Activated naive CD4-positive, alpha-beta T cell (primary cell): ENCODE measurements at places on chromosomes 1 and 21.

- no peak for DNase-seq
Observed at GRCh38 chr1:56248138-56248537, 331.2 kb downstream of the PLPP3 start.

DNA sequence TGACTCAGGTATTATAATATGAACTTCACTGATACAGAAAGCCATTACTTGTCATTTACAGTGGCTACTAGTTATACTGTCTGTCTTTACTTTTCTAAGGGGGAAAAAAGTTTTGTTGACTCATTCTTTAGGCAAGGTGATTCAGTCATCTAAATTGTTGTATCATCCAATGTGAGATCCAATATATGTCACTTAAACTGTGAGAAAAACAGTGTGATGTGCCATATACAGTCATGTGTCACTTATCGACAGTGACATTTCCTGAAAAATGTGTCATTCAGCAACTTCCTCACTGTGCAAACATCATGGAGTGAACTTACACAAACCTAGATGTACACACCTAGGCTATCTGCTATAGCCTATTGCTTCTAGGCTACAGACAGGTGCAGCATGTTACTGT is 57.6 kb downstream of the KCNK2 start:
- no peak for DNase-seq

- no peak for DNase-seq
Observed at GRCh38 chr21:35314857-35315582, 265.9 kb upstream of the RUNX1 start.

DNA sequence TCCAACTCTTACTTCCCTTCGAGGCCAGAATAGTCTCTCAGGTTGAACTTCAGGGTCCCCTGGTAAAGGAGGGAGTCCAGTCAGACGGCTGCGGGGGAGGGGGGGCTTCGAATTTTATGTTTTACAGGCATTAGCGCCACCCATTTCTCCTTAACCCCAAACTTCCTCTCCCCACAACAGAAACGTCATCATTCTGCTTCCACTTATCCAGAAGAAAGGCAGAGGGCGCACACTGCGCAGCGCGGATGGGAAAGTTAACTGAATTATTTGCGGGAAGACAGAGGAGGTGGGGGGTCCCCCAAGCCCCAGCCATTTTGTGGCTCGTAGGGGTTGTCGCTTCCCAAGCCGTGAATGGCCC is 529 bp upstream of the PRMT2 start:
- DNase-seq: no peak

GRCh38 chr21:36976882-36977651 is 10.6 kb upstream of the HLCS start:
- DNase-seq: no peak

- DNase-seq: no peak
Observed at GRCh38 chr1:6880951-6881690, 95.9 kb downstream of the CAMTA1 start.

DNA sequence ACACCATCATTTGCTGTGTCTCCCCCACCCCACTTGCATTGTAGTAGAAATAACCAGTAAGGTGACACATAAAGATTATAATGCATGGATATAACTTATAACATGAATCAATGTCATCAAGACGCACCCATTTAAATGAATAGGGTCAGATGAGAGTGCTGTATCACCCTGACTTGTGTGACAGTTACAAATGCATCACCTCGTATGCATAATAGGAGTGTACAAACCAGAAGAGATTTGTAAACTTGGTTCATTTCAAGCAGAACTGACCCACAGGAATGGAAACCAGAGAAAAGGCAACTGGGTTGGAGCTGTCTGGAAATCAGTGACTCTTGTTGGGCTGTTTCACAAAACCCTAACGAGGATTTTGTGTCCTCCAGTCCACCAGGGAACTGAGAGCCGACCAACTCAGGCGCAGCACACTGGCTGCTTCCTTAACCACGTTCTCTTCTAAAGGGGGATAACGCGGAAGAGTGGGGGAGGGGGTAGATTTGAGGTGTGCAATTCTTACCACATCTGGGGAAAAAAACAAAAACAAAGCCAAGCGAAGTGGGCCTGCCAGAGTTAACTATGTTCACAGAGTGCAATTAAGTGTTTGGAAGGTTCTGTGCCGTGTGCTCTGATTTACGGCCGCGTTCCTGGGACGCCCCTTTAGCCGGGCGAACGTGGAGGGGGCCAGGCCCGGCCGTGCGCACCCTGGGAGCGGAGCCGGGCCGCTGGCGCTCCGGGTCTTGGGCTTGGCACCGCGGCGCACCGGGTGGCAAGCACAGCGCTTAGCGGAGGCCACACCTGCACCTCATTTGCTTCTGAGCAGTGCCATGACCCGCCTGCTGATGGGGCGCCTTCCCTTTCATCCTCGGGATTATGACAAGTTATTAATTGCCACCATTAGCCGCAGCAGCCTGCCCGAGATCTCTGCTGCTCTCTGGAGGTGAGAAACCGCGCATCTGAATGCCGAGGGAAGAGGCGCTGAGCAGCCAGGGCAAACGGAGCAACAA is 248.8 kb upstream of the FOXD3 start:
- no peak for DNase-seq

- no peak for DNase-seq
Observed at GRCh38 chr1:169802888-169803287, 8.2 kb upstream of the METTL18 start.

DNA sequence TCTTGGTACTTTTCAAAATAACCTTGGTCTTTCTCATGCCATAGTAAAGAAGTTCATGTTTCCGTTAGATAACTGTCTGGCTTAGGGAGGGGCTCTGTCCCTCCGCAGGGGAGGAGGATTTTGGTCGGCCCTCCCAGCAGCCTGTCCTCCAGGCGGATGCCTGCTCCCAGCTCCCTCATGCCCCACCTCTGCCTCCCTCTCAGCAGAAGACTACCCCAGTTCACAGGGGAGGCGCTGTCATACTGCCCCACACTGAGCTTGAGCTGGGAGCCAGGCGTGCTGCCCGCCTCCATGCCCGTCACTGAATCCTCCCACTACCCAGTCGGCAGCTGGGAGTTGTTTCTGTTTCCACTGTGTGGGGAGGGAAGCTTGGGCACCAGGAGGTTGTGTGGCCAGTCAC is 127.3 kb downstream of the CAMTA1 start:
- DNase-seq: no peak

DNA sequence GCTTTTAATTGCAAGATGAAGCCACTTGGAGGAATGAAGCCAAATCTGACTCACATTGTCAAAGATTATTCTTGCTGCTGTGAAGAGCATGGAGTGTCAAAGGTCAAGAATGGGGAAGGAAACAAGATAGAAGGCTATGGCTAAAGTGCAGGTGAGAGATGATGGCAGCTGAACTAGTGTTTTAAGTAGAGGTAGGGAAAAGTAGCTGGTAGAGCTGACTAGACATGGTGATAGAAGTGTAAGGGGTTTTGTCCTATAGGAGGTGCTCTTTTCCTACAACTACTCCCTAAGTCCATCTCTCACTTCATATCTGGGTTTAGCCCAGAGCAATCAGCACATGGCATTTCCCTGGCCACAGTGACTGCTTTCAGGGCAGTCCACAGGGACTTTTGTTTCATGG is 11.8 kb downstream of the UBE2T start:
- no peak for DNase-seq

- DNase-seq: no peak
Observed at GRCh38 chr1:115040501-115040900, 10.9 kb downstream of the TSHB start.

DNA sequence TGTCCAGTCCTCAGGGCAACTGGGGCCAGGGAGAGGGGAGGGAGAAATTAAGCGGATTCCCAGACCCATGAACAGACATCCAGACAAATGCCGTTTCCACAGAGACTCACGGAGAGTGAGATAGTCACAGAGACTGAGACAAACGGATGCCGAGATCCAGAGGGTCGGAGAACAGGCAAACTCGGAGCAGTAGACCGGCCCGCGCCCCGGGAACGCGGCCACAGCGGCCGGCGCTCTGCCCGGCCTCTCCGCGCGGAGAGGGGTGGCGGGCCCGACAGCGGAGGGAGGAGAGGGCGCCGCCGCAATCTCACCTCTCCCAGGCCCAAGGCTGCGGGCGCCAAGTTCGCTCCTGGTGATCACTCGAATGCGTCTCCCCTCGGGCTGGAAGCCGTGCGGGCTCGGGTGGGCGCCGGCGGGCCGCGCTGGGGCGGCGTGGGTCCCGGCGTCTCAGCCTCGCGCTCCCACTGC is 831 bp upstream of the FOXD2 start:
- no peak for DNase-seq

GRCh38 chr1:210700083-210700482 is 371.4 kb downstream of the HHAT start:
- DNase-seq: no peak

GRCh38 chr1:233600488-233600887 is 13.4 kb upstream of the KCNK1 start:
- DNase-seq: no peak

GRCh38 chr1:25808481-25809244 is 8.7 kb downstream of the SELENON start:
- no peak for DNase-seq

DNA sequence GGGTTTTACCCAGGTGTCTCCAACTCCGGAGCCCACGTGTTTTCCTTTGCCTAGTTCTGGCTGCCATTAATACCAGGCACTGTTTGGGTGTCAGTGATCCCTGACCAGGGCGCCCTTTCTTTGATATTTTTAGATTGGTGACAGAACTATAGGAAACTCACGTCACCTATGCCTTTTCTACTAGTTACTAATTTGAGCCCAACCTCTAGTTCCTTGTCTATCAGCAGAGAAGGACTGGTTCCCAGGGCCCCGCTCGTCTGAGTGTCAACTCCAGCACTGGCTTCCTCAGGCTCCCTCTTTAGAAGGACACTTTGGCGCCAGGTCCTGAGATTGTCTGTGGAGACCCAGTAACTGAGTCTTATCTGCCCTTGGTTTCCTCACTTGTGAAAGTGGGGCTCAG is 9.4 kb downstream of the MFN2 start:
- no peak for DNase-seq

DNA sequence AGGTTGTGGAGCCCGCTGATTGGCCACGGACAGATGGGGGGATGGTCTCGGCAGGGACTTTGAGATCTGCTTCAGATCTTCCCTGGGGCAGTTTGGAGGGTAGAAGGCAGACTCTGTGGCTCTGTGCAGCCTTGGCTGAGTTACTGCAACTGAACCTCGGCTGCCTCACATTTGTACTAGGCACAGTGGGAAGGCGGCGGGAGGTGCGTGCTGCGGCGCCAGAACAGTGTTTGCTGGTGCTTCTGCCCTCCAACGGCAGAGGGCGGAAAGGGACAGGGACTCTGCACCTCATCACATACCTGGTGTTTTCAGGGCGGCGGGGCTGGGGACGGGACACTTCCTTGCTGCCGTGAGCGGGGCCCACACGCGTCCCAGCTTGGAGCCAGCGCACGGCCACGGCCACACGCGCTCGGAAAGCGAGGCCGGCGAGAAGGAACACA is 26.2 kb downstream of the SLC66A1 start:
- no peak for DNase-seq

DNA sequence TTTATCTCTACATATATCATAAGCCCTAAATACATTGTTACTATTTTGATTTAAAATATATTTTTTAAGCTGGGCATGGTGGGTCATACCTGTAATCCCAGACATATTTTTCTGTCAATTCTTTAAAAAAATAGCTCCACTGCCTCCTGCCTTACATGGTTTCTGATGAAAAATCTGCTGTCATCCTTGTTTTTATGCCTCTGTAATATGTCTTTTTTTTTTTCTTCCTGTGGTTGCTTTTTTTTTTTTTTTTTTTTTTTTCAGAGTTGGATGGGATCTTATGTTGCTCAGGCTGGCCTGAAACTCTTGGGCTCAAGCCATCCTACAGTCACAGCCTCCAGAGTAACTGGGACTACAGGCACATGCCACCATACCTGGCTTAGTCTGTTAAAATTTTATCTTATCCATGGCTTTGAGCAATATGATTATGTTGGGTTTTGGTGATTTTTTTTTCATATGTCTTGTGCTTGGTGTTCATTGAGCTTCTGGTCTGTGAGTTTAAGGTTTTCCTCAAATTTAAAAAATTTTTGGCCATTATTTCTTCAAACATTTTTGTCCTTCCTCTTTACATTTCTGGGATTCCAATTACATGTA is 12.4 kb upstream of the EDARADD start:
- DNase-seq: no peak

GRCh38 chr1:51454554-51454953 is 64.5 kb downstream of the EPS15 start:
- DNase-seq: no peak

GRCh38 chr1:168321945-168322344 is 41.3 kb downstream of the TBX19 start:
- DNase-seq: no peak

- no peak for DNase-seq
Observed at GRCh38 chr1:207969528-207969927, 58.6 kb upstream of the CD34 start.

DNA sequence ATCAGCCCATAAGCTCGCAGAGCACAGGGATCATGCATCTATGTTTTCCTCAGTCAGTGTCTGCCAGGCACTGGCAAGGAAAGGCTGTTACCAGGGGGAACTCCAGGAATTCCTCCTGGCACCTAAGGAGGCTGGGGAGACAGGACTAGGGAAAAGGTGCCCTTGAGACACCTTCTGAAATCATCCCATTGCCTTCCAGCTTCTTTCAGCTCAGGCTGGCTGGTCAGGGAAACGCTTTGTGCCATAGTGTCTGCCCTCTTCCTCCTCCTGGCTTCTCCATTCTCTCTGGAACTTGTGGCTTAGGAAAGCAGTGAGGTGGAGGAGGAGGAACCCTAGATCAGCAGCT is 13.8 kb downstream of the LMNA start:
- no peak for DNase-seq

GRCh38 chr1:2046174-2046917 is 3.9 kb upstream of the PRKCZ start:
- DNase-seq: no peak

DNA sequence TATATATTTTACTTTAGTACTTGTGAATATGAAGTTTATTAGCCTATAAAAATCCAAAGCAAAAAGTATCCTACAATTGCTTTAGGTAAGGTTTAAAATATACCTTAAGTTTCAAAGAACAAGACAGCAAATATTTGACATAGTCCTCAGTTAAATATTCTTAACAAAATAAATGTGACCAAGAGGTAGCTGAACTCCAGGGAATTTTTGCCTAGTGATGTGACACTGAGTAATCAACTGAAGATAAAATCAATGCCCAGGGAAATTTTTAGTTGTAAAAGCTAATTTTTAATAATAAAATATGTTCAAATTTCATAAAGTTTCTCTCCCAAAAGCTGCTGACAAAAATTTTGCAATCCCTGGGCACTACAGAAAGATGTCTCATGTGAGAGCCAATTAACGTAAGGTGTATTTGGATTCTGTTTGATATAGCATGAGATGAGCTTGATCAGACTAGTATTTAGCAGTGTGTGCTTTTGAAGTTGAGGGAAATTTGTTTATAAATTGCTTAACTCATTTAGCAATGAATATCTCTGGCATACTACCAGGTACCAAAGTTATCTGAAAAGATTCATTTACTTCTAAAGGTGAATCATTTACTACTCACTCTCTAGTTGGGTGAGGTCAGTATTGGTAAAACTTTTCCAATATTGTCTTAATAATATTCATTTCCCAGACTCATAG is 80.2 kb upstream of the PALMD start:
- DNase-seq: no peak
